ENCODE measurements at places on chromosomes 12 and 14.
A peak's percentile ranks its signal among the peaks of the same experiment; 100 is the strongest.

- no peak for DNase-seq
Measured at GRCh38 chr14:68394118-68394763, 398.6 kb downstream of the ZFP36L1 start.

DNA sequence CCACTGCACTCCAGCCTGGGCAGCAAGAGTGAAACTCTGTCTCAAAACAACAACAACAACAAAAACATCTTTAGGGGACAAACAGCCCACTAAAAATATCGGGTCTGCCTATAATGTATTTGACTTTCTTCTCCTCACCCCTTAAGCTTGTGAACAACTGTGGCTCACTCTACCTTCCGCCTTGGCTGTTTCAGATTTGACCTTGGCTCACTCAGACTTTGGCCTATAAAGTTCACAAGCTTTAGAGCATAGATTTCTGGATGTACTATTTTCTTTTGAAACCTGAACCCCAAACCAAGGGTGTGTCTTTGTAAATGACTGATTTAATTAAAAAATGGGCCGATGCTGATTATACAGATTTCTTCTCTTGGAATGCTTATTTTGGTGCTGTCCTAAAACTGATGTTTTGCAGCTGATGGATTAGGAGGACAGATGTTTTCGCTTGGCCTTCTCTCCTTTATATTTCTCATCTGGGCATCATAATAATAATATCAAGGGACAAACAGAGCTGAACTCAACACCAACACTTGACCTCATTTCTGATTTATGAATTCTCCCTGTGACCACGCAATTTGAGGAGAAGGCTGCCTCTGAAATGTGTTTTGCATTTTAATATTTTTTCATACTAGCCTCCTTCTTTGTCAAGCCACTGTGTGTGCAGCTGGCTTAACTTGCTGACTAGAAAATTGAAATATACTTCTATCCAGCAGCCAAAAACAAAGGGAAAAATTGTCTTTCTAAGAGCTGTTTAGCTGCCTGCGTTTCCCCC lies 40.2 kb upstream of the RASSF3 start:
- no peak for DNase-seq

DNA sequence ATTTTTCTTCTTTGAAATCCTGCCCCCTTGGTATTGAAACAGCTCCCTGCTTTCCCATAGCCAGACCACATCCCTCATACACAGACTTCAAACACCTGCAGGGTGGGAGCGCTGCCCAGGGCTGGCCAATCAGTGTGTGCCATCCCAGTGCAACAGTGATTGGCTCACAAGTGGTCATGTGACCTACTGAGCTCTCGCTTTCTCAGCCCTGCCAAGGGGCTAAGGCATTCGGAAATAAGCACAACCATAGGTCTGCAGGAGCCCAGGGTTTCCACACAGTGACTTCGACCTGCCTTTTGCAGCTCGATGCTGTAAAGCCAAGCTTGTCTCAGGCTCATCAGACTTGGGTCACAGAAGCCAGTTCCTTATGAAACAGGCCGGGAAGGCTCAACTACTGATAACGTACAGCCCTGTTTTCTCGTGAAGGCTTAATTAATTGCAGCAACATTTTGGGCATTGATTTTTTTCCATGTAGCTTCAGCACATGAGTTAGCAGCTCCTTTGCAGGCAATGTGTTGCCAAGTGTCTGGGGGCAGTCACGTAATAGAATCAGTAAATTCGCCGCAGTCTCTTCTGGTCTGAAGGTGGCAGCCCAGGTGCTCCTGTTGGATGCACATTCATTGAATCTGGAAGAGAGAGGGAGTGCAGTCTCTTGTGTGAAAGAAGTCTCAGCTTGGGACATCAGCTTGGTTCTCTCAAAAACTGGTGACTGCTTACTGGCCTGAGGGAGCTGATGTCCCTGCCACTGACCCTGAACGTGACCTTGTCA lies 1091.8 kb downstream of the AACS start:
- DNase-seq = no peak

DNA sequence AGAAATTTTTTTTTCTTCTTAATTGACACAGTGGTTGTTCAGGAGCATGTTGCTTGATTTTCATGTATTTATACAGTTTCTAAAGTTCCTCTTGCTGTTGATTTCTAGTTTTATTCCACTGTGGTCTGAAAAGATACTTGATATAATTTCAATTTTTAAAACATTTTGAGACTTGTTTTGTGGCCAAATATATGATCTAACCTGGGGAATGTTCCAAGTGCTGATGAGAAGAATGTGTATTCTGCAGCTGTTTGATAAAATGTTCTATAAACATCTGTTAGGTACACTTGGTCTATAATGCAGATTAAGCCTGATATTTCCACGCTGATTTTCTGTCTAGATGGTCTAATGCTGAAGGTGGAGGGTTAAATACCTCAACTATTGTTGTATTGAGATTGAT lies 151.4 kb upstream of the IFNG-AS1 start:
- DNase-seq = no peak

GRCh38 chr12:1947081-1947480 lies 28.6 kb upstream of the CACNA2D4 start:
- no peak for DNase-seq

DNA sequence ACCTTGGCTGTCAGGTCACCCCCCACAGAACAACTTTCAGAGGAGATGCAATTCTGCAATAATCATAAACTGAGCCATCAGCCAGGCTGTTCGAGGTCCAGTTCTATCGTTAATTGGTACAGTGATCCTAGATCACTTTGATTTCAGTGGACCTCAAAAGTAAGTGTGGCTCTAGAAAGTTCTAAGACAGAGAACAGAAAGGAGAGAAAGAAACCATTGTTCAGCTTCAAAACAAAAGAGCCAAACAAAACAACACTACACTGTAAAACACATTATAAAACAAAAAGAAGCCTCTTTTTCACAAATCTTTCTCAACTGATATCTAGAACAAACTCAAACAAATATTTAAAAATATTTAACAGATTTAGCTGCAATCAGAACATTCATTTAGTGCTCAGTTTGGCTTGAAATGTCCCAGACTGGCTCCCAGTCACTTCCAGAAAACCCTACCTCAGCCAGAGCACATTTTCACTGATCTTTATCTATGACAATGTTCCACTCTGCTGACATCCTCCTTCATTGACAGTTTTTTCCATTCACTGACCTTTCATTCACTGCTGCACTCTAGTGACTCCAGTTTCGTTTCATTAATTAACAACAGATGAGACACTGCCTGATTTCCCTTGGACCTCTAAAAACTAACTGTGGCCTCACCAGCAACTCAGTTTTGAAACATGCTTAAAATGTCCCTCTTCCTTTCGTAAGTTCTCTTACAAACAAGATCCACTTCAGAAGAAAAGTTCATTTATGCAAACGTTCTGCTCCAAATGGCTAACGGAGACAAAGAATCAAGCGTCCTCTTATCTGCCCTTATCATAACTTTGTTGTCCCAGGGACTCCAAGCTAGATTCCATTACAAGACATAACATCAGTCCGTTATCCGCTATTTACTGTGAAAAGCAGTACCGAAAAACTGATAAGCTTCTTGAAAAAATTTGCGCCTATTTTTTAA lies 56.8 kb downstream of the DUSP16 start:
- no peak for DNase-seq

DNA sequence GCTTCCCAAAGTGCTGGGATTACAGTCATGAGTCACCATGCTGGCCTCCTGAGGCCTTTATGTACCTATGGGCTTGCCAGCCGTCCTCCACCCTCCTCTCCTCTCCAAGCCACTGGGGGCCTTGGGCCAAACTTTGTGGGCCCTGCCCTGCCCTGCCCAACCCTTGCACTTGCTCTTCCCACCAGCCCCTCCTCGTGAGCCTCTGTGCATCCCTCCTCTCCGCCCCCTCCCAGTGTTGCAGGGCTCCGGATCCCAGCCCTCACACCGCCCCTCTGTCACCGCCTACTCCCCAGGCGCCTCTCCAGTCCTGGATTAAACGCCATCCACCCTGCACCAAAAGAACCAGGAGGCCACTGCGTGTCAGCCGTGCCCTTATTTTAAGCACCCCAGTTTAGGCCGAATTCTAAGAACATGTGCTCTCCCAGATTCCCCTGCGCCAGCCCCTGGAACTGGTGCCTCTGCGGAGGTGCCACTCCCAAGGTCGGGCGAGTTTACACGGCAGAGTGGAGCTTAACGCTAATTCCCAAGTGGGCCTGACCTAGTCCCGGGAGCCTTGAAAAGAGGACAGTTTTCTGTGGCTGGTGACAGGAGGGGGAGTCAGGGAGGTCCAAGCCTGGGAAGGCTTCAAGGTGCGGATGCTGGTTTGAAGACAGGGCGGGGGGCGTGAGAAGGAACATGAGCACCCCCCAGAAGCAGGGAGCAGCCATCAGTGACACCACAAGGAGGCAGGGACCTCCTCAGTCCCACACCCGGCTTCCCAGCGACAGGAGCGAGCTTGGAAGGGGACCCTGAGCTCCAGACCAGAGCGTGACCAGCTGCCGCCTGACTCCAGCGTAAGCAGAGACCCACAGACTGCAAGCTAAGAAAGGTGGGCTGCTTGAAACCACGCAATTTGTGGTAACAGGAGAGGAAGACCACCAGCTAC lies 21.2 kb upstream of the CDCA4 start:
- DNase-seq = no peak

- no peak for DNase-seq
Measured at GRCh38 chr12:6834873-6835272, 5.9 kb upstream of the GNB3 start.

DNA sequence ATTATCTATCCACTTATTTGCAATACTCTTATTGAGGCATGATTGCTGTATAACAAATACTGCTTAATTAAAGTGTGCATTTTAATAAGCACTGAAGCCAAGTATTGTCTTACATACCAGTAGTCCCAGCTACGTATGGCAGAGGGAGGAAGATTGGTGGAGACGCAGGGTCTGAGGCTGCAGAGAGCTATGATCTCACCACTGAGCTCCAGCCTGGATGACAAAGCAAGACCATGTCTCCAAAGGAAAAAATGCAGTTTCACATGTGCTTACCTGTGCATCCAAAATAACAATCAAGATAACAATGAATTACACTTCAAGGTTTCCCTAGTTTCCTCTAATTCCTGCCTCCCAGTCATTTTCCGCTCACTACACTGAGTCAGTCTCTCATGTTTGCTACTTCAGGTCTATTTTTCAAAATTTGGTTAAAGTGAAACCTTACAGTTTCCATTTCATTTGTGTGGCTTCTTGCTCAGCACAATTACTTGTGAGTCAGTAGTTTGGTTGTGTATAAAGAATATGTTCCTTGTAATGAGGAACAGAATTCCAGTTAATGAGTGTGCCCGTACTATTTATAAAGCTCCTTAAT lies 1250.1 kb downstream of the TMEM121 start:
- DNase-seq = no peak

GRCh38 chr14:105151838-105152793 lies 16.5 kb downstream of the JAG2 start:
- no peak for DNase-seq

DNA sequence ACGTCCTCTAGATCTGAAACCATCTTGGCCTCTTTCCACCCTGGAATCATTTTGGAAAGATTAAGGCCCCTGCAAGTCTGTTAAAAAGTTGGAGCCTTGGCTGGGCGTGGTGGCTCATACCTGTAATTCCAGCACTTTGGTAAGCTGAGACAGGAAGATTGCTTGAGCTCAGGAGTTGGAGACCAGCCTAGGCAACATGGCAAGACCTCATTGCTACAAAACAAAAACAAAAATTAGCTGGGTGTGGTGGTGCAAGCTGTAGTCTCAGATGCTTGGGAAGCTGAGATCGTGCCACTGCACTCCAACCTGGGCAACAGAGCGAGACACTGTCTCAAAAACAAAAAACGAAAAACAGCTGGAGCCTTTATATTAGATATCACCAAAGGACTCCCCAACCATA lies 10.9 kb upstream of the ABCD4 start:
- DNase-seq = no peak

GRCh38 chr14:67998834-67999233 lies 179.3 kb downstream of the RAD51B start:
- DNase-seq = no peak

- DNase-seq = peak; percentile 55
Measured at GRCh38 chr12:66107451-66107915, 23.1 kb downstream of the LLPH start.

DNA sequence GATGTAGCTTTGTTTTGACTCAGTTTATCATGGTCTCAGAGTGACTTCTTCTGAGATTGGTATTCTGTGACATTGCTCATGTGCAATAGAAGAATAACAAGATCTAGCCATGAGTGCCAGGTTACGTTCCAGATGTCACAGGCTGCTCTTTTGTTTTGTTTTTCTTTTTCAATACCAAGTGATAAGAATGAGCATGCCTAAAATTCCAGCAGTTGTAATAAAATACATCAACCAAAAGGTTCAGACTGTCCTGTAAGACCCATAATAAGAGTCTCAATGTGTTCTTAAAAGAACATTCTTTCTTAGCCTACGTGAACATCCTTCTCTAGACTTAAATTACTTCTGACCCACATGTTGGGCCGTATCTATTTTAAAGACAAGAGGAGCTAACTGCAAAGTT lies 669.2 kb downstream of the DIO2 start:
- no peak for DNase-seq

GRCh38 chr14:49051328-49052060 lies 534.7 kb downstream of the RPS29 start:
- no peak for DNase-seq

GRCh38 chr12:54032627-54033100 lies at the start of gene HOXC5:
Gene HOXC5 (plus strand): TSS chr12:54033050. CDS start chr12:54033123, 73 bp downstream.
- DNase-seq = peak; percentile 89

DNA sequence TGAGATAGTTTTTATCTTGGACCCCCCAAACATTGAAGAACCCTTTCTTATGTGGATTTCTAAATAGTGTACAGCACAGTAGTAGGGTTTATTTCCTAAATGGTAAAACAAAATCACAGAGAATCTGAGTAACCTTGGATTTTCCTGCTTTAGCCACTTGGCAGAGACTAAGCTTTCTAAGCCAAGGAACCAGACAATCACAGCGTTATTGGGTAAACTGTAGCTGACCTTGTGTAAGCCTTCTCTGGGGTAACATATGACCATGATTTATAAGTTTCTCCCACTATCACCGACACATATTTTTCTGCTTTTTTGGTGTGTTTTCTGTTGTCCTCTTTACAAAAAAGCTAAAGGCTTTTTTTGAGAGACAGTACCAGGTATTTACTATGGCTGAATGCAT lies 136.3 kb upstream of the PZP start:
- no peak for DNase-seq

- DNase-seq = no peak
Measured at GRCh38 chr12:80576641-80577418, 130.6 kb upstream of the MYF6 start.

GRCh38 chr14:101877766-101878165 lies 86.6 kb upstream of the DYNC1H1 start:
- DNase-seq = no peak

GRCh38 chr14:22835505-22835904 lies 880 bp upstream of the MMP14 start:
- DNase-seq = no peak

GRCh38 chr14:75543786-75544185 lies 21.5 kb downstream of the BATF start:
- DNase-seq = no peak

All from NCI-H1694 treated with DMSO at 0.1 percent for 48 hours (cell line).